Upper lobe of right lung (tissue), 1 donor: ENCODE measurements at places on chromosomes 7 and 10. TPM values are rescaled to one million over a fixed set of nuclear protein-coding genes. Genes with fewer than 3 reads are reported as not detected.
A peak's percentile ranks its signal among the peaks of the same experiment; 100 is the strongest.

Gene CCDC172
- total RNA-seq: not detected

Gene CYP2E1
- total RNA-seq: 2.1 TPM

Gene AKR1D1
- not detected for total RNA-seq

DNA sequence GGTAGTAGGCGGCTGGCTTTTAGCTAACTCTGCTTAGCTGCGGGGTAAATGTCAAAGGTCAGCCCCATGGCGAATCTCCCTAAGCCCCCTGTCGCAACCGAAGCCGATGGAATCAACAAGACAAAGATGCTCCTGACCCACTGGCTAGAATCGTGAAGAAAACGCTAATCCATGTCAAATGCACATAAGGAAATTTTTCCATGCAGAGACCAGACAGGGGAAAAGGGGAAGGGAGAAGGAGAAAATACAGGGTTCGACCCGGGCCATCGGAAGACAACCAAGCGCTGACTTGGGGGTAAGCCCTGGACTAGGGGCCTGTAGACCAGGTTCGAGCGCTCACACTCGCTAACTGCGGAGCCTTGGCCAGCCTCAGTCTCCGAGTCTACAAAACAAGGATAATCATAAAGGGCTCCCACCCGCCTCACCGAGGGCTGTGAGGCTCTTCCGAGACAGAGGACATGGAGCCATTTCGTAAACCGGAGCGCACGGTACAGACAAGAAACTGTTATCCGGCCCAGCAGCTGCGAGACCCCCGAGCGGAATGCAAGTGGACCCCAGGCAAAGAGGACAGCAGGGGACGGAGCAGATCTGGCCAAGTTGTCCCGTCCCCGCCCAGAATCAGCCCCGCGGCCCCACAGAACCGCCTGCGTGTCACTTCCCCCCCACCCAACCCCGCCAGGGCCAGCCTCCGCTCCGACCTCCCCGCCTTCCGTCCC is 507 bp downstream of the SAR1A start:
- no peak for DNase-seq

GRCh38 chr7:150988230-150989226 is 2.3 kb upstream of the NOS3 start:
- no peak for DNase-seq

DNA sequence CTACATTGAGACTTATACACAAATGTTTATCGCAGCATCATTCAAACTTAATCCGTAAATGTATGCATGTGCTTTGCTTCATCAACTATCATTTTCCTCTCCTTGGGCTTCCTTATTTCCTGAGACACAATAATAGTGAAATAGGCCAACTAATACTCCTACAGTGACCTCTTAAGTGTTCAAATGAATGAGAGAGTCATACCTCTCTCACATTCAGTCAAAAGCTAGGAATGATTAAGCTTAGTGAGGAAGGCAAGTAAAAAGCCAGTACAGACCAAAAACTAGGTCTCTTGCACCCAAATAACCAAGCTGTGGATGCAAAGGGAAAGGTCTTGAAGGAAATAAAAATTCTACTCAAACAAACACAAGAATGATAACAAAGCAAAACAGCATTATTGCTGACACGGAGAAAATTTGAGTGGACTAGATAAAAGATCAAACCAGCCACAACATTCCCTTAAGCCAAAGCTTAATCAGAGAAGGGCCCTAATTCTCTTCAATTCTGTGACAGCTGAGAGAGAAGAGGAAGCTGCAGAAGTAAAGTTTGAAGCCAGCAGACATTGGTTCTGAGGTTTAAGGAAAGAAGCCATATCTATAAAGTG is 72.3 kb downstream of the GLCCI1 start:
- DNase-seq: no peak

Gene POLR2J2
- 14.1 TPM for total RNA-seq

DNA sequence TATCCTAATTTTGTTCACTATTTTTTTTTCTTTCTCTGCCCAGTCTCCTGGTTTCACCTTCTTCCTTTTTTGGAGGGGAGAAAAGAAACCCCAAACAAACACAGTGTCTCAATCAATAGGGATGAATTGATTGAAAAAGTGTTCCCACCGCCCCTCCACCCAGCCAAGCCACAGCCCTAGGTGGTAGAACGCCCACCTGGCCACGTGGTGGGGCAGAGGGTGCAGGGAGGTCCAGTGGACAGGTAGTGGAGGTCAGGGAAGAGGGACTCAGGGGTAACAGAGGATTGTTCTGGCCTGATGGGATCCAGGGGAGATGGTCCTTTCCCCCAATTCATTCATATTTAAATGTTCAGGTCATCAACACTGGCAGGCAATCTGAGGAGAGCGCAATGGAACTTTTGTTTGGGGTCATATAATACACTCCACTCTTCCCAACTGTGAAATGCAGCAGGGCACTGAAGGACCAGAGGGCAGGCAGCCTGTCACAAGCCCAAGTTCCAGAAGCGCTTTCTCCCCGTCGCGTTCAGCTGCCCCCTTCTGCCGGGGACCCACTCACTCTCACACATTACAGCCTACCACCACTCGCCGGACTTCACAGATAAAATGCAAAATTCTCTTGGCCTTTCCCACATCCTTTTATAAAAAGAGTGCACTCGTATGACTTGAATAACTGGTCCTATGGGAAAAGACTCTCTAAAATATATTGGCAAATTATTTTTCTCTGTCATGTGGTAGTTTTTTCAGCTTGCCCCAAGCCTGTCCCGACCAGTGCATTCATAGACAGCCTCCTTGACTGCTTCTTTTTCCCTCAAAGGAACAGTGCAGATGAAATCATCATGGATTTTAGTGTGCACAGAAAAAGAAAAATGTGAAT is 1.6 kb downstream of the INHBA start:
- no peak for DNase-seq

DNA sequence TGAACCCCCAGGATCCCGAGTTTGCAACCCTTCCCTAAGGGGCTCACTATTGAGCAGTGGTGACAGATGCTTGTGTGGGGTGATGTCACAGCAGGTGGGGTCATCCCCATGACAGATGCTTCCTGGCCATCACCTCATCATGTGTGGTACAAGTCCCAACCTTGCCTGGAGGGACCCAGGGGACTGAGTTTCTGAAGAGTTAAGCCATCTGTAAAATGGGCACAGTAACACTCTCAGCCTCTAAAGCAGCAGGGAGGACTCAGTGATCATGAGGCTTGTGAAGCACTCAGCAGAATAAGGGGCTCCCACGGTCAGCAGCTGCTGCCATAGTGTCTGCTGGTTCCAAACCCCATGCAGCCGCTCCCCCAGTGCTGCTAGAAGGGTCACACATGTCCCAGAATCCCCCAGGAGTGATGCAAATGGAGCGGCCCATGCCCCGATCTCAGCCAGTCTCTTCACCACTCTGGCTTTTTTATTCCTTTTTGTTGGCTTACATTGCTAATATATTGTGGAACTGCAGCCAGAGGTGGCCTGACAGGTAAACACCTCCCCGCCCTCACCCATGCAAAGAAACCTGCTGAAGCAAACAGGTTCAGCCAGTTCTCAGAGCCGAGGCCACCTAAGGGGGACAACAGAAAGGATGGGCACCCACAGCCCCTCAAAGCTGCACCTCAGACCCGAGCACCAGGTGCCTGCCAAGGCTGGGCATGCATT is 102.1 kb upstream of the PDGFA start:
- DNase-seq: peak; percentile 54

DNA sequence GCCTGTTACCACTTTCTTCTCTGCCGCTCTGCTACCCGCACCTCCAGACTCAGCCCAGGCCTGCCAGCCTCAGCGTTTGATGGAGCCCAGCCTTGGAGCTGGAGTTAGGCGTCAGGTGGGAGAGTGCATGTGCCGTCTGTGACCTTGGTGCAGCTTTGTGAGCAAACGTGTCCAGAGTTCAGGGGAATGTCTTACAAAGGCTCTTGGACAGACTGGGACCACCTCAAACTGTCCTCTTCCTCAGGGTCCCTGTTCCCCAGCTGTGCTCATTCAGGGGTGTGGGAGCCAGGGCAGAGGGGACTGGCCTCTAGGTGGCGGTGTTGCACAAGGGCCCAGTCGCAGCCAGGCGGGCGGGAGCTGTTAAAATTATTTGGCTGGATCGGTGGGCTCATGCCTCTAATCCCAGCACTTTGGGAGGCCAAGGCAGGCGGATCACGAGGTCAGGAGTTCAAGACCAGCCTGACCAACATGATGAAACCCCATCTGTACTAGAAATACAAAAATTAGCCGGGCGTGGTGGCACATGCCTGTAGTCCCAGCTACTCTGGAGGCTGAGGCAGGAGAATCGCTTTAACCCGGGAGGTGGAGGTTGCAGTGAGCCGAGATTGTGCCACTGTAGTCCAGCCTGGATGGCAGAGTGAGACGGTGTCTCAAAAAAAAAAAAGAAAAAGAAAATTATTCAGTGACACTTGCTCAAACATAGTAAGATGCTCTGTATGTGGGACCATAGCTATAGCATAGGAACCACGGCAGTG is 89.2 kb downstream of the ADCY1 start:
- no peak for DNase-seq

DNA sequence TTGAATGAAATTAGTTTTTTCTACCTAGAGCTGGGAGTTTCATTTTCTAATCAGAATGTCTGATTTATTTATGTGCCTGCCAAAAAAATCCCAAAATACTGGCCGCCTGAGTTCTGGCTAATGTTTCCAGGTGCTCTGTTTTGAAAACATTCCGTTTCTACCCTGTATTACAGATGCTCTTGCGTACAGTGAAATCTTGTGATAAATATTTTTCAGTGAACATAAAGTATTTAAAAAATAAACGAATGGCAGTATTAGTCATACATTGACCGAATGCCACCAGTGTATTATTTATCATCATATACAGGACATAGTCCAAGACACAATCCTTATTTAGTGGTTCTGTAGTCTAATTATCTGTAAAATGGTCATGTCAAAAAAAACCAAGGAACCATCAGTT is 102.8 kb downstream of the KAT6B start:
- no peak for DNase-seq

DNA sequence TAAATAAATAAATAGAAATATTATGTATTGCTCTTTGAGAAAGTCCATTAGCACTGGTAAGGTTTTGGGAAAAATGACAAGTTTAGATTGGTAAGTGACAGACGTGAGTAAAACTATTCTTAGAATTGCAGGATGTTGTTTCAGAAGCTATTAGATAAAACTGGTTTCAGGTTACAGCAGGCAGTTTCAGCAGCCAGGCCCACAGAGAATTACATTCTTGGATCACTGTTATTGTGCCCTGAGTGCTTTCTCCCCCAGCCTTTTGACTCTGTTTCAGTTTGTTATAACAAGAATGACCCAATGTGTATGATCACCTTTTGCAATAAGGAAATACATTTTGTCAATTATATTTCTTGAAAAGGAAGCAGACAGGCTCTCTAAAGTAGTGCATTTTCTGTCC is 86.5 kb downstream of the DKK1 start:
- DNase-seq: no peak
